ENCODE measurements at places on chromosomes 13 and 19. TPM values are rescaled to one million over a fixed set of nuclear protein-coding genes. Genes with fewer than 3 reads are reported as not detected.

VSTM2B gene
- total RNA-seq: not detected

ZNF135 gene
- 4.3 TPM for total RNA-seq

PROZ gene
- not detected for total RNA-seq

LGALS4 gene
- not detected for total RNA-seq

DYRK1B gene
- total RNA-seq: 15.5 TPM

FARP1 gene
- total RNA-seq: 20.3 TPM

C19orf81 gene
- total RNA-seq: not detected

ZNF112 gene
- total RNA-seq: 5.8 TPM

PROSER1 gene
- total RNA-seq: 10.6 TPM

GGN gene
- not detected for total RNA-seq

NLRP7 gene
- total RNA-seq: not detected

C13orf42 gene
- not detected for total RNA-seq

POU4F1 gene
- total RNA-seq: not detected

TNNI3 gene
- total RNA-seq: not detected

ALOX5AP gene
- not detected for total RNA-seq

C13orf46 gene
- 0.27 TPM for total RNA-seq

FCER2 gene
- not detected for total RNA-seq

SPRY2 gene
- total RNA-seq: 4.6 TPM

CYP2A6 gene
- total RNA-seq: not detected

IL11 gene
- 1.6 TPM for total RNA-seq

NCR1 gene
- total RNA-seq: not detected

URI1 gene
- total RNA-seq: 103 TPM

PRMT1 gene
- total RNA-seq: 32.5 TPM

ZNF723 gene
- not detected for total RNA-seq

KLK1 gene
- total RNA-seq: not detected

LIPE gene
- 1.6 TPM for total RNA-seq

BEST2 gene
- total RNA-seq: not detected

METTL21C gene
- total RNA-seq: 1.8 TPM

F10 gene
- 2.7 TPM for total RNA-seq

MYO16 gene
- total RNA-seq: 0.16 TPM

LGI4 gene
- 0.09 TPM for total RNA-seq

DLEU7 gene
- under 0.01 TPM for total RNA-seq

CCDC70 gene
- total RNA-seq: not detected

WDR87 gene
- total RNA-seq: not detected

KIR2DL1 gene
- not detected for total RNA-seq

ALKBH7 gene
- 38.3 TPM for total RNA-seq

FXYD1 gene
- total RNA-seq: 2.5 TPM

ZNF177 gene
- total RNA-seq: 1.1 TPM

WDR88 gene
- total RNA-seq: not detected

PINLYP gene
- 6.4 TPM for total RNA-seq

C1QTNF9B gene
- not detected for total RNA-seq

CRTC1 gene
- 2.4 TPM for total RNA-seq

ZNF724 gene
- total RNA-seq: 15.1 TPM

MAP4K1 gene
- 0.57 TPM for total RNA-seq

PGLYRP2 gene
- total RNA-seq: not detected

FXYD3 gene
- total RNA-seq: 1.3 TPM

ADPRHL1 gene
- total RNA-seq: 2.8 TPM

RCBTB2 gene
- total RNA-seq: 7.0 TPM

RFPL4A gene
- not detected for total RNA-seq

OR10H1 gene
- not detected for total RNA-seq

ITPKC gene
- total RNA-seq: 12.7 TPM

ZNF224 gene
- total RNA-seq: 26.0 TPM

PRX gene
- 10.2 TPM for total RNA-seq
